ENCODE measurements at places on chromosomes 4 and X.

- no peak for ATAC-seq
These were observed 123.6 kb upstream of the TET2 start for GRCh38 chr4:105022811-105023667.

GRCh38 chr4:141339966-141340365 lies 119.3 kb downstream of the ZNF330 start:
- no peak for ATAC-seq

GRCh38 chrX:129845616-129846190 lies 2.0 kb upstream of the ZDHHC9 start:
- no peak for ATAC-seq

GRCh38 chrX:109140463-109140862 lies 341.4 kb downstream of the GUCY2F start:
- ATAC-seq = no peak

DNA sequence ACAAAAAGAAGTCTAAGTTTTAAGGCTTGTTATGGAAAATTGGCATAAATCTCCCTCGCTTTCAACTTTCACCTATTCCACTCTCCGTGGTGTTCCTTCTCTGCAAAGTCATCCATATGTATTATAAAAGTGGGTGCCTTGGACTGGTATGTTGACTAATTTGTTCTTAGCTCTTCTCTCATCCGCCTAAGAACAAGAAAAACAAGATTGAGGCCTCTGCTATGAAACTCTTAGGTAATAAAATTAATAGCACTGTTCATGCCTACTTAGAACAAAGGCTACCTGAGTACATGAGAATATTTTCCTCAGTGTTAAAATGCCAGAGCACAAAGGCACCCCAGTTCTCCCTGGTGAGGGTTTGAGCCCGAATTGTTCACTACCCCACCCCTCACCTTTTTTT lies 1.3 kb downstream of the CNGA1 start:
- no peak for ATAC-seq

Measured in activated CD4-positive, CD25-positive, alpha-beta regulatory T cell treated with anti-CD3 and anti-CD28 coated beads, Interleukin-2, amount 50 U/mL, for 24 hours (primary cell).